ENCODE measurements at places on chromosomes 16 and 17. TPM values are rescaled to one million over a fixed set of nuclear protein-coding genes. Genes with fewer than 3 reads are reported as not detected.

- DNase-seq, result no peak
Observed at GRCh38 chr17:69978056-69978646, 96.9 kb upstream of the KCNJ16 start.

- DNase-seq, result no peak
Observed at GRCh38 chr16:73390936-73391335, 343.0 kb upstream of the ZFHX3 start.

C16orf96 gene
- not detected for total RNA-seq

DNA sequence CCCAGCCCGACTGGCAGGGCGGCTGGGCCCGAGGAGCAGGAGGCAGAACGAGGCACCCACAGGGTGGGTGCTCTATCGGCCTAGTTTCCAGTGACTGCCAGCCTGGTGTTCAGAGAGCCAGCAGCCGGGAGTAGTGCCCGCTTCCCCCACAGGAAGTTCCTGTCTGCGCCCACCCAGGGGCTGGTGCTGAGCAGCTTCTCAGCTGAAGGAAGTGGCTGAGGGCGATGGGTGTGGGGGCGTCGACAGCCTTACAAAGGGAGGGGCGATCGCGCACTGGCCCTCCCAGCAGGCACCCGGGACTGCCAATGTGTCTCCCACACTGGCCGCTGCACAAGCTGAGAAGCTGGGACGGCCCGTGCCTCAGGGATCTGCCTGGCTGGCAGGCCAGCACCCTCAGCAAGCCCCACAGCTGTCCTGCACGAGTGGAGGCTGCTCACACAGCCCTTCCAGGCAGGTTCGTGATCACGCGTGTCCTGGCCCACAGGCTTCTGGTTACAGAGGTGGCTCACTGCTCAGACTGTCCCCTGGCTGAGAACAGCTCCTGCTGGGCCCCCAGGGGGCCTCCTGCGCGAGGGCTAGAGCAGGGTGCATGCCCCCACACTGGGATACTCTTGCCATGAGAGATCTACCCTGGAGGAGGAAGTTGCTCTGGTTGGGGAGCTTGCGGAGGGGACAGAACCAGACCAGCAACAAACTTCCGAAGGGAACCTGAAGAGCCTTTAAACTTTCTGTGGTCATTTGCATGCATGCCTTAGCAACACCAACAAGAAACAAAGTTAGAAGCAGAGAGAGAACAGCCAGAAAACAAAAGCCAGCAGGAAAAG, 2.5 kb downstream of the RNF166 start:
- DNase-seq, result peak; percentile 53

TNP2 gene
- not detected for total RNA-seq

GRCh38 chr16:81463296-81463890, 18.8 kb downstream of the CMIP start:
- DNase-seq, result no peak

GRCh38 chr17:8159032-8159400, 3.7 kb downstream of the VAMP2 start:
- no peak for DNase-seq

GAS2L2 gene
- 0.05 TPM for total RNA-seq

GRCh38 chr16:23974223-23974622, 138.4 kb downstream of the PRKCB start:
- no peak for DNase-seq

- no peak for DNase-seq
Observed at GRCh38 chr16:54506741-54507500, 220.3 kb upstream of the IRX3 start.

DNA sequence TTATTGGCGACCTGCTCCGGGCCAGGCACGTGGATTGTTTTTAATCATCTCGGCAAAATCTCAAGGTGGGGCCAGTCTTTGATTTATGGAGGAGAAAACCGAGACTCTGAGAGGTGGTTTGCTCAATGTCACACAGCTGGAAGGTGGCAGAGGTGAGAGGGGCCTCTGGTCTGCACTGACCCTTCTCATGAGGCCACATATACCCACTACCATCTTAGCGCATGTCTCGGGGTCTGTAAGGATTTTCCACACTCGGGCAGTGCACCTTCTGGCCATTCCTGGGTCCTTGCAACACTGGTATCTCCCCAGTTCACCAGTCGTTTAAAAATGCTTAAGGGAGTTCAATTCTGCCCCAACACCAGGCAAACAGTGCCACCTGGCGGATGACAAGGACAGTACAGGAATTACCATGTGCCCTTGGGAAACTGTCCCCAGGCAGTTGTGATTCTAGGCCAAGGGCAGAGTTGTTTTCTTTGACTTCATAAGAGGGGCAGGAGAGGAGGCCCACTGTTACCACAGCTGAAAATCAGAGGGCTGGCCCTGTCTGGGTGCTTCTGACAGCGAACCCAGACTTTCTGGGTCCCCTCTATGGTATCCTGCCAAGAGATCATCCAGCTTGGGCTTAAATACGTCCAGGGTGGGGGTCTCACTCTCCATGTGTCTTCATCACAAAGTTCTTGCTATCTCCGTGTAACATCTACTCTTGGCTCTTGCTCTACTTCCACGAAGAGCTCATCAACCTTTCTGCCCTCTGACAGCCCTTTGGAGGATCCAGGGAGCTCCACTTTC, 39.4 kb upstream of the RAI1 start:
- DNase-seq, result peak; percentile 89

KRTAP9-8 gene
- total RNA-seq, result not detected

DNA sequence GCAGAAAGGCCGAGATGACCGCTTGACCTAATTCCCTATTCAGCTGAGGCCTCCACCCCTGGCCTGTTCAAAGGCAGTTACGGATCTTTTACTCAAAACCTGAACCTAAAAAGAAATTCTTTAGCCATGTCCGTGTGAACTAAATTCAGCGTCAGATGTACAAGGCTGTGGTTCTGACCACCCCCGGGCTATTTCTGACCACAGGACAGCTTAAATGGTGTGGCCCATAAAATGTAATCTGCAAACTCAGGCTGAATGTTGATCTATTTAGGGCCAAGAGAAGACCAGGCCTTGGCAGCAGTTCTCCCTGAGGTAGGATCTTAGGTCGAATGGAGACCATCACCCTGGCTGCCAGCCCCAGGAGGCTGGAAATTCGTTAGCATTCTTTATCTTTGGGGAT, 485.5 kb downstream of the WWOX start:
- DNase-seq, result no peak

DNA sequence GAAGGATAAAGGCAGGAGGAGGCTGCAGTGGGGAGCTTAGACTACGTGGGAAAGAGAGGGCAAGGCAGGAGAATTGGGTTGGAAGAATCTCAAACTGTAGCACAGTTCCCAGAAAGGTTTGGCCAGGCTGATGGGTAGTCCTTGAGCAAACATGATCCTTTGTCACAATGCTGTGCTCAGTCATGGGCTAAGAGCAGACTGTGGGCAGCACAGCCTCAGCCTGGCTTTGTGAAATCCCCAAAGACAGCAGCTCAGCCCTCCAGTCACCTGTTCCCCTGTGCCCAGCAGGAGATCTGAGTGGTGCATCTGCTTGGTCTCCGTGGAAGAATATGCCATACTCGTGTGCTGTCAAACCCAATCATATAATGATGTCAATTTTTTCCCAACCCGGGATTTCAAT, 10.6 kb upstream of the ENGASE start:
- no peak for DNase-seq

DNA sequence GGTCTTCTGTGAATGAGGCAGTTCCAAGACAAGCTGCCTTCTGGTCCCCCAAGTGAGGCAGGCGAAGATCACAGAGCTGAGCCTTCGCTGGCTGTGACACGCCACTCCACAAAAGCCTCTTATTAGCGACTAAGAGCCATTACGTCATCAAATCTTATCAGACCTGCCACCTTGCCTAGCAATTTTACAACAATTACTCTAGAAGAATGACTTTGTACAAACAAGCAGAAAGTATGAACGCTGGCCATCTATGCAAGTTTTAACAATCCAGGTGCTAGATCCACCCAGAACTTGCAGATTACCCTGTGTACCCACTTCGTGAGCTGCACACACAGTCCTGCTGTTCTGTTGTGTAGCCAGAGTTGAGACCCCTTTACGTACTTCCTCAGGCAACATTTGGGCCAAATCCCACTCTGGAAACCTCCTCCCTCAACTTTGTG, 3.8 kb upstream of the ICAM2 start:
- DNase-seq, result peak; percentile 62

GRCh38 chr17:76462556-76463290, 4.7 kb upstream of the AANAT start:
- no peak for DNase-seq

DNA sequence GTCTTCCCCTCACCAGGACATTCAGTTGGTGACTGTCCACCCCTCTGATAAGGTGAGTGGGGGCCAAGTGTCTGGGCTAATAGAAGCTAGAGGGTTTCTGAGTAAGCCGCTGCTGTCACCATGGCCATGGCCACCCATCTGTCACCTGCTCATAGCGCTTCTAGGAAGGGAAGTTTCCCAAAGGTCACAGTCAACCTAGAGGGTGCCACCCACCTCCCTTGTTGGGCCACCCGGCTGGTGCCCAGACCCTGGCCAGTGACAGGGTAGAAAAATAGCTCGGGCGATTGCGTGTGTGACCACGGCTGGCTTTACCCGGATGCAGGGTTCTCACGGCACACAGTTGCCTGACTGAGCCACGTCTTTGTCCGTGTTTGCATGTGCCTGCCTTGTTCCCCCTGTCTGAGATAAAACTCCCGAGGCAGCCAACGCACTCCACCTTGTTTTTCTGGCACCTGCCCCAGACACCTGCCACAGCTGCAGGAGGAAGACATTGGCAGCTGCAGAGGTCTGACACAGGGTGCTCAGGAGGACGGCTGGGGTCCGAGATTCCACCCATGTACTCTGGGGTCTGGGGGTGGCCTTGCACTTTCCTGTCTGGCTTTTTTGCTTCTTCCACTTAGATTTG, 809 bp downstream of the PIRT start:
- DNase-seq, result no peak

- DNase-seq, result no peak
Observed at GRCh38 chr17:76820039-76820438, 48.2 kb upstream of the MGAT5B start.

ETV4 gene
- 3.2 TPM for total RNA-seq

DNA sequence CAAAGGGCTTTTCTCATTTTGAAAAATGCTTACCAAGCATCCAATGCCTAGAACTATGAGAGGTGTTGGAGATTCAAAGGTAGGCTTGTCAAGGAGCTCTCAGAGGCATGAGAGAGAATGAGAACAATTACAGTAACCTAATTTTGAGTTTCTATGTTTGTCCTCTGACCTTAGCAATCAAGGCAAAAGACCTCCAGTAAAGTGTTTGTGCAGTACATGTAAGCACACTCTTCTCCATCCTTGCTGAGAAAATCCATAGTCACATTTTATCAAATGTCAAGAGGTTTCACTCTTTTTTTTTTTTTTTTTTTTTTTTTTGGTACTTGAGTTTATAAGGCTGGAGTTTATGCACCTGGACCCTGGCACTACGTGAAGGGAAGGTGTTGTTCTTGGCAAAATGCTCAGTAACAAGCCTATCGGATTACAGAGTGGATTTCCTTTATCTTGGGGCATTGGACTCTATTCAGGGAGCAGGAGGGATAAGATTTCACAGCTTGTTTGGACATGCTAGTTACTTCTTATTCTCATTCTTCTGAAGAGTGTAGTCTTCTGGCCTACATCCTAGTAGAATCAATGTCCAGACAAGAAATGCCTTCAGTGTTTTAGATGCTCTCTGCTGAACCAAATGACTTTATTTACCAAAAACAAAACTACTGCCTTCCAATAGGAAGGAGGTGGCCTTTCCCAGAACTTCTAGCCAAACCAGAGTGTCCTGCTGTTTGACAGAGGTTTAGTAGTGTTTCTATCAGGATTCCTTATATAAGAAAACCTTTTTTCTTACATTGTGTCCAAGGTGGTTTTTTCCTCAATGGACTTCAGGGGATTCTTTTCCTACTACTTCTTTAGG, 21.9 kb downstream of the KCNJ2 start:
- DNase-seq, result no peak

KIF22 gene
- total RNA-seq, result 26.7 TPM

DNA sequence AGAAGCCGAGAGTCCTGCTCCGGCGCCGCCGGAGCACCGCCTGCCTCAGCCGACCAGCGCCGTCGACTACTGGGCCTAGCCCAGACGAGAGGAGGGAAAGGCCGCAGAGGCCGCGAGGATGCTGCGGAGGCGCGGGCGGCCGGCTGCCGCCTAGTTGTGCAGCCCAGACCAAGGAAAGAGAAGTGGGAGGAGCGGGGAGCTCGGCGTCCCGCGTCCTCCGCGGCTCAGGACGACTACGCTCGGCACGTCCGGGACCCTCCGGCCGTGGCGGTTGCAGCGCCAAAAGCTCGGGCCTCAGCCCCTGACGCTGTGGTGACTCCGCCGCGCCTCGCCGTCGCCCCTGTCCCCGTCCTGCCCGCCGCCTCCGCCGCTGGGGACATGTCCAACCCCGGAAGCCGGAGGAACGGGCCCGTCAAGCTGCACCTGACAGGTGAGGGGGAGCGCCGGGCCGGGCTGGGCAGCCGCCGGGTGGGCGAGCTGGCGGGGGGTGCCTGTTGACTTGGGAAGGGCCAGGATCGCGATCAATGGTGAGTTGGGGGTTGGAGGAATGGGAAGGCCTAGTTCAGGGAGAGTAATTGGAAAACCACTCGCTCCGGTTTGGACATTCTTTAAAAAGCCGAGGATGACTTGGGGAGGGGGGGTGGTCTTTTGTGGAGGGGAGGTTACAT, 37.7 kb downstream of the RNF135 start:
- DNase-seq, result peak; percentile 64

GRCh38 chr16:73545755-73546154, 497.8 kb upstream of the ZFHX3 start:
- no peak for DNase-seq

Measured in dermis blood vessel endothelial cell (primary cell).